ENCODE measurements at places on chromosomes 3 and 15. TPM values are rescaled to one million over a fixed set of nuclear protein-coding genes. Genes with fewer than 3 reads are reported as not detected.

Gene NEK10
- total RNA-seq: 0.88 TPM

Gene SCAANT1
- not detected for total RNA-seq

Gene SCAMP5
- 15.0 TPM for total RNA-seq

Gene OR5H15
- total RNA-seq: not detected

Gene SEMA3B
- total RNA-seq: 8.6 TPM

Gene CX3CR1
- not detected for total RNA-seq

Gene COL6A6
- not detected for total RNA-seq

Gene PIF1
- 19.2 TPM for total RNA-seq
